Inflammatory macrophage treated with lipopolysaccharide for 1 hour (primary cell): ENCODE measurements at places on chromosomes 2 and 18.

GRCh38 chr2:11701206-11701605 lies 31.2 kb upstream of the NTSR2 start:
- DNase-seq: no peak

- no peak for DNase-seq
These were observed 121.4 kb upstream of the HS6ST1 start for GRCh38 chr2:128439791-128440665.

DNA sequence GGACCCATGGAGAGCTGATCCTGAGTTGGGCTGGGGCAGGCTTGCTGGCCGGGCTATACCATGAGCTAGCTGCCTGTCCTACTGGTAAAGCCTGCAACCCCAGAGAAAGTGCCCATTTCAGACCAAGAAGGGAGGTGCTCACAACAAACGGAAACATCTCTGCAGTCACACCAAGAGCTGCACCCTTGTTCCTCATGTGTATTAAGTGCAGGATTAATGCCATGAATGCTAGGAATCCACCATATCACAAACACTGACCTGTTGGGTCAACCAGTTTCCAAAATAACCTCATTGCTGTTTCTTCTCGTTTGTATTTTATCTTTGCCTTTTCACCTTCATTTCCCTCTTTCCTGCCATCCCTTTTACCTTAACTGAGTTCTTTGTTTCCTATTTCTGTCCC lies 69.9 kb downstream of the AFF3 start:
- no peak for DNase-seq

- DNase-seq: no peak
These were observed 561.9 kb downstream of the GALR1 start for GRCh38 chr18:77811503-77811902.

- no peak for DNase-seq
These were observed 755 bp downstream of the NOL4 start for GRCh38 chr18:34223893-34224422.

DNA sequence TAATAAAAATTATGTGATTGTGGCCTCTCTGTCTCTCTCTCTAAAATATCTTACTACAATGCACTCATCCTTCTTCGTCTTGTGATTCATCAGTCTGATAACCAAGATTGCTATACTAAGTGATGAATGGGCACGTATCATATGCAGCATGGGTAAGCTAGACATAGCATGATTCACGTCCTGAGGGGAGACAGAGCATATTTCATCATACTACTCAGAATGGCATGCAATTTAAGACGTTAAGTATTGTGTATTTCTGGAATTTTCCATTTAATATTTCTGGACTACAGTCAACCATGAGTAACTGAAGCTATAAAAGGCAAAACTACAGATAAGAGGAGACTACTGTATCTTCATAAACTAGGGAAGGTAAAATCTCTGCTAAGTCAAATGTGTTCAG lies 97.0 kb upstream of the CD226 start:
- peak; percentile 52 for DNase-seq

- no peak for DNase-seq
These were observed 8.9 kb downstream of the HJURP start for GRCh38 chr2:233845301-233846060.

GRCh38 chr2:173456960-173457359 lies 102.3 kb downstream of the CDCA7 start:
- no peak for DNase-seq

DNA sequence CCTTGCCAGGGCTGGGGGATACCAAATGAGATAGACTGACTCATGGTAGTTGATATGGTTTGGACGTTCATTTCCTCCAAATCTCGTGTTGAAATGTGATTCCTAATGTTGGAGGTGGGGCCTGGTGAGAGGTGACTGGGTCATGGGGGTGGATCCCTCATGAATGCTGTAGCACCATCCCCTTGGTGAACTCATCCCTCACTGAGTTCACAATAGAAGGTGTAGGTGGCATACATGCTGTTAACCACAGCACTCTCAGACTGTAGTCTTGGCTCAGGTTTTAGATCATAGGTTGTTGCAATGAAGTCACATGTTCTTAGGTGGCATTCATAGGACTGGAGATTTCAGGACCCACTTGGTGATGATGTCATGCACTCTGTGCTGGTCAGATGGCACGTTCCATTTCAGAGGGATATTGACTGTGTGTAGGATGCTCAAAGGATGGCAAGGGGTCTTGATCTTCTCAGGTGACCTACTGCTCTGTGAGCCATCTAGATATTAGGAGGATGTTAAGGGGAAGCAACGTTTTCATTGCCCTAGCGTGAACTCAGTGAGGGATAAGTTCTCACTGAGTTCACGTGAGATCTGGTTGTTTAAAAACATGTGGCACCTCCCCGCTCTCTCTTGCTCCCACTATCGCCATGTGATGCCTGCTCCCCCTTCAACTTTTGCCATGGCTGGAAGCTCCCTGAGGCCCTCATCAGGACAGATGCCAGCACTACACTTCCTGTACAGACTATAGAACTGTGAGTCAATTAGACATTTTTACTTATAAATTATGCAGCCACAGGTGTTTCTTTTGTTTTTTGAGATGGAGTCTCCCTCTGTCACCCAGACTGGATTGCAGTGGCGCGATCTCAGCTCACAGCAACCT lies 73.8 kb upstream of the ACAA2 start:
- no peak for DNase-seq

DNA sequence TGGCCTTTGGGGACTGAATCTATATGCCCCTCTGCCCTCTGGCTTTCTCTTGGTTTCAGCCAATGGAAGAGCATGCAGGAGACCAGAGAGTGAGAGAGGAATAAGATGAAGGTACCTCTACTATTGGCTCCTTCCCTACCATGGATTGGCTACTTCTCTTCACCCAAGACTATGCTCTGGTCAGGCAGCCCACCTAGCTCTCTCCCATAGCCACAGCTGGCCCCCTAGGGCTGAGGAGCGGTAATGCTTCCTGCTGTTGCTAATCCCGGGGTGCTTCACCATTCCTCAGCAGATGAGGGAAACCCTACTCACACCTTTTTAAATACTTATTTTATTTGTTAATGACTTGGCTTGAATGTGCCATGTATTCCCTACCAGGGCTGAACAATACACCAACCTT lies 142.4 kb downstream of the MREG start:
- no peak for DNase-seq
